NCI-H446 treated with DMSO at 0.1 percent for 48 hours (cell line): ENCODE measurements at places on chromosomes 12 and 14.

DNA sequence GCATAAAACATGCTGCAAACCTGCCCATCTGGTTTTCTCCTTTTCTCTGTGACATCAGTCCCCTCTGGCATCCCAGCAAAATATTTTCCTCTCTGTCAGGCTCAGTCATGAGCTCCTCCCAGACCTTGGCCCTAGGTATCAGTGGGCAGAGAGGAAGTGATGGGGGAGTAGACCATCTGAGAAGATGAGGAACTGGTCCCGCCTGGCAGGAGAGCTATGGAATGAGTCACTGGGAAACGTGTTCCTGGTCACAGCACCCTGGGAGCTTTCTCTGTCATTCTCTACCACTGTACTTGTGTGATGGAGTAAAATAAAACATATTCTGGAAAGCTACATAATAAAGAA is 5.0 kb upstream of the SRSF9 start:
- no peak for DNase-seq

DNA sequence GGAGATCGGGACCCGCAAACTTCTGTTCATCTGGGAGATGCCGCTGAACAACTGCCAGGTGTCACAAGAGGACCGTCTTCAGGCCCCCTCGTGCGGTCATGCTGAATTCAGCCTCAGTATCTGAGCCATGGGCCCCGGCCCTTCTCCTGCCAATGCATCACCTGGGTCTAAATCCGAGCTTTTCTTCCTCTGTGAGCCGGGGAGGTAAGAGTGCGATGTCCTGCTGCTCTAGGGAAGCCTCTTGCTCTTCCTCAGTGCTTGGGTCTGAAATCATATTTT is 155.8 kb upstream of the FKBP4 start:
- no peak for DNase-seq

GRCh38 chr12:64009321-64010068 is 165.0 kb downstream of the SRGAP1 start:
- no peak for DNase-seq

GRCh38 chr12:10368206-10369171 is 21.4 kb downstream of the KLRK1 start:
- no peak for DNase-seq

- no peak for DNase-seq
Observed at GRCh38 chr14:85118274-85118673, 411.7 kb upstream of the FLRT2 start.

DNA sequence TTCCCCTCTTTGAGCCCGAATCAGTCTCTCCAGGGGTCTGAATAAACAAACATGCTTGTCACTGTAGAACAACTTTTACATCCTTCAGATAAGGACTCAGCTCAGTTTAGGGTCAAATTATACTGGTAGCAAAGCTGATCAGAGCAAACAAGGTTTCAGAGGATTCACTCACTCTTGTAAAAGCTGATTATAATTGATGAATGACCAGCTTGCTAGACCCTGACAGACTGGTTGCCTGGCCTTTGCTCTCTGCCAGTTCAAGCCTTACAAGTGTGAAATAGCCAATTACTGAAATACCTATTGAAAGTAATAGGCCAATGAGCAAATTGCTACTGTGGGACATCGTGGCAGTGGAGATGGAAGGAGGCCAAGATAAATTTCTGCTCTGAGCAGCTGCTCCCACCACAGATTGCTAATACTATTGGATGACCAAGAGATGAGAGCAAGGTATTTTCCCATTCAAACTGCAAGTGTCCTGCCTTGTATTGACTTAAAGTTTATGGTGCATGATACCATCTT is 177.6 kb downstream of the PDZRN4 start:
- DNase-seq, result peak; percentile 2

- no peak for DNase-seq
Observed at GRCh38 chr12:69985656-69986055, 160.6 kb downstream of the MYRFL start.

DNA sequence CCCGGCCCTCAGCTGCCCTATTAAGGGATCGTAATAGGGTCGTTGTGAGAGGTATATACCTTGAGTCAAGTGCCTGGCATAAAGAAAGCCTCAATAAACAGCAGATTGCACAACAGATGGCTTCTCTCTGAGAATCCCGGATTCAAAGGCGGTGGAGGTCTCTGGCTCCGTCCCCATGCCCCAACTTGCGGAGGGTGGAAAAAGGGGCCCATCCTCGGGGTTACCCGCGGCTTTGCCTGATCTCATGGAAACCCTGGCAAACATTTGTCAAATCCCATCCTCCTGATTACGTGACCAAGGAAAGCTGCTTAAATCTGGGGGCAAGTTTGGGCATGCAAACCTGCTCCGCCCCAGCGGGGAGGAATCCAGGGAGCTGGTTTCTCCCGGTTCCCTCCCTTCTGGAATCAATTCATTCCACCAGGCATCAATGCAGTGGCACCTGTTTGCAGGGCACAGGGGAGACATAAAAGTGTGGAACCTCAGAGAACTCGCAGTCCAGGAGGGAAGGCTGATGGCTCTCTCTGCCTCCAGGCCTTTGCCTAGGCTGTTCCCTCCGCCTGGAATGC is 12.3 kb downstream of the TRPV4 start:
- DNase-seq, result peak; percentile 95

DNA sequence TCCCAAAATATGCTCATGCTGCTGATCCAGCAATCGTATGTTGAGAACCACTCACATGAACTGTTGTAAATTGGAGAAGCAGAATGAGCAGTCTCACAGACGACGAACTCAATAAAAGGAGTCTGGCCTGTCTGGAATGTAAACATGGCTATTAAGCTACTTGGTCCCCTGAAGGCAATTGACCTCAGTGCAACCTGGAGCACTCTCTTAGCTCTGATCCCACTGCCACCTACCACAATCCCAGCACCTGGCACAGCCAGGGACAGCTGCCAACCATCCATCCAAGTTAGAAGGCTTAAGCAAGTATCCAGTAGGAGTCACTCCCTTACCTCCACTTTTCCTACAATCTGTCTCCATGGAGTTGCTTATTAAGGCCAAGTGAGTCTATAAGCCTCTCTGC is 406.9 kb upstream of the CLEC14A start:
- DNase-seq, result no peak

DNA sequence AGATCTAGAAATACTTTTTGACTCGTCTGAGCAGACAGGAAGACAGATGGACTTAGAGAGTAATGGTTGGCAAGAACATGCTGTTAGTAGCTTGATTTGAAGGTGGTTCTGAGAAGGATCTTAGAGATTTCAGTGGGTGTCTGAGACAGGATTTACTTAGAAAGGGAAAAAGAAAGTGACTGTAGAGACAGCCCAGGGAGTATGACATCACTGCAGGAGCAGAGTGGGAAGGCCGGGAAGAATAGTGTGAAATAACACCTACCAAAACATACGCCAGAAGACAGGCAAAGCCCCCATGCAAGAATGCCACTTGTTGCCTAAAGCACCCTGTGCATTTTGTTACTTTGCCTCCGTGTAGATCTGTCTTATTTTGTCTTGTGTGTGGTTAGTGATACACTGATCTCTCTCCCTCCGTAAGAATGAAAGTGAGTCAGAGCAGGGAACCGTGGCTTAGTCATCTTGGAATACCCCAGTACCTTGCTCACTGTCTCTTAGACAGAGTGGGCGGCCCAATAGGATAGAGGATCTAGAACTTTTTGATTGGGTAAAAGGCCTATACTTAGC is 161.3 kb upstream of the IFNG-AS1 start:
- DNase-seq, result no peak

GRCh38 chr14:95652690-95653089 is 33.5 kb upstream of the TCL1B start:
- DNase-seq, result no peak

DNA sequence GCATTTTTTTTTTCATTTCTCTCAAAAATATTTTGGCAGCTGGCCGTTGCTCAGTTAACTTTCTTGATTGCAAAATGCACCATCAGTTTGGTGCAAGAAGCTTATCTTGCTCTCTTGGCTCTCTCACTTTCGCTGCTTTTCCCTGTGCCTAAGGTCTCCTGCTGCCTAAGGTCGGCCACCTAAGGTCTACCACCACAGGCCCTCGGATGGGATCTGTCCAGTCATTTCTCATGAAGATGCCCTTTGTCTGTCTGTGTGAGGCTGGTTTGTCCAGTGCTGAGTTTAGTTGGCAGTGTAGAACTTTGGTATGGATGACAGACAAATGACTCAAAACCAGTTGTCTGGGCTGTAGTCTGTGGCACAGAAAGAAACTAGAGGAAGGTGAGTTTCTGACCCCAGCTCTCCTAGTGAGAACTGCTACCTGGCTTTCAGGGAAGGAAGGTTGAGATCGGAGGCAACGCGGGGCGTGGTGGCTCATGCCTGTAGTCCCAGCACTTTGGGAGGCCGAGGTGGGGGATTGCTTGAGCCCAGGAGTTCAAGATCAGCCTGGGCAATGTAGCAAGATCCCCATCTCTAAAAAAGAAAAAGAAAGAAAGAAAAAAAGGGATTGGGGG is 2.6 kb downstream of the MLXIP start:
- DNase-seq, result no peak

DNA sequence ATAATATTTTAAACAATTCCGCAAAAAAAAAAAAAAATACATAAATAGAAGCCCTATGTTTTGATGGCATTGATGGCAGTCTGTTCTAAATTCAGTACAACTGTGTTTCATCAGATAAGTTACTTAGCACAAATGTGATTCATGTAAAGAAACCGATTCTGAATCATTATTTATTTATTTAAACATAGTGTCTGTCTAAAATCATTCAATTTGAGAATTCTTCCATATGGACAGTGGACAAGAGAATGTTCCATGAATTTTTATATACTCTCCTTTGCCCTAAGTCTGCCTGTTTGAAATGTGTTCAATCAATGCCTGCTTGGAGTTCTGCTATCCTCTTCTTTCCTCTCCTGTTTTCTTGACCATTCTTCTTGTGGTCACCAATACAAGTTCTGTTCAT is 126.5 kb downstream of the PDE3A start:
- DNase-seq, result no peak

DNA sequence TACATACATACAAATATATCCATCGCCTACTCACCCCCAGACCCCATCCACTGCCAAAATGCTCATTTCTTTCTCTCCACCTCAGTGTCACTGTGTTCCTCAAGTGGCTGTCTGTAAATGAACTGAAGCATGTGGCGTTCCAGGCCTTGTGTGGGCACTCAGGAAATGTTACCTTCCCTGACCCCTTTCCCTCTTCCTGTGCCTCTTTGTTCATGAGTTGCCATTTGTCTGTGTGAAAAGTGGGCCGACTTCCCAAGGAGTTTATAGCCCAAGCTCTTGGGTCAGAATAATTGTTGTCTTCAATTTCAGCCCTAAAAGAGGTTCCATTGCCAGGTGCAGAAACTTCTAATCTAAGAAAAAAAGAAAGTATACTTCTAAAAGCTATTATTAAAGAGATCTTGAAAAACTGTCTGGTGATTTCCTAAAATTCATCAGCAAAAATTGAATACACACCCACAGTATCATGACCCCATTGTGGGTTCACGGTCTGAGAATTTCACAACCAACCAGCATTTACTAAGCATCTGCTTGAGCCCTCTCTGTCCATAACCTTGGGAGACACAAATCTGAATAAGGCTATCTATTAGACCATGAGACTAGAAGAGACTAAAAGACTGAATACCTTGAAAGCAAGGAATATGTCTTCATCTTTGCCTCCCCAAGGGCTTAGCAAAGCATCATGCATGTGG is 201.4 kb upstream of the EEA1 start:
- DNase-seq, result no peak

GRCh38 chr12:64229796-64230195 is 7.7 kb upstream of the KICS2 start:
- DNase-seq, result no peak

DNA sequence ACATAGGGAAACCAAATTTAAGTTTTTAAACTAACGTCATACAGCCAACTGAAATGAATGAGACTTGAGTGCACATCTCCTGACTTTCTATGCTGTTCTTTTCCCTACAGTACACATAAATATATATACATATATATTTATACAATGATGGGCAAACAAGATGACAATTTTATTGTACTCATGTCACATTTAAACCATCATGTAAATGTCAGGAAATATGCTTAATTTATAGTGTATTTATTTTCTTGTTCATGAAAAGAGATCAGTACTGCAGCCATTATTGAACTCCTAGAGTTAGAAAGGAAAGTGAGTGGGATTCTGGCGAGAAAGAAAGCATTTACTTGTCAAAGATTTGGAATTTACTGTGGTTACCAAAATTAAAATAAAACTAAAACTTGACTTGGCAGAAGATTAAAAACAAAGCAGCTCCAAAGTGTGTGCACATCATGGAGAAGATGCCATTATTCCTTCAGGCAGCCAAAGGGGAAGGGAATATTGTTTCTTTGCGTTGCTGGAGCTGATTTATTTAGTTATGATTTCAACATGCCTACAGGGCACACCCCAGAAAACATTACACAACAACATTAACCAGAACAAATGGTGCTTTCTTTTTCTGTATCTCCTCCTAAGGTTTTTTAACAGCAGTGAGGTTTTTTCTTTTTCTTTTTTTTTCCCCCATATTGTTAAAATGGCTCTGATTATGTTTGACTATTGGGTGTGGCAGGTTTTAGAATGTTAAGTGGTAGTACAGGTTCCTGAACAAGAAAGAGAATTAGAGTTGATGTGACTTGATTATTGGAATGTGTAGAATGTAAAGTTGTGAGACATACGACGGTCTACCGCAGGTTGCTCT is 144.6 kb downstream of the RAD51B start:
- DNase-seq, result no peak

GRCh38 chr12:85865890-85866289 is 8.2 kb upstream of the NTS start:
- DNase-seq, result peak; percentile 87

GRCh38 chr14:90820958-90821357 is 4.7 kb upstream of the TTC7B start:
- peak; percentile 19 for DNase-seq

- no peak for DNase-seq
Observed at GRCh38 chr14:68297876-68298468, 478.4 kb downstream of the RAD51B start.

GRCh38 chr12:104054681-104055346 is 4.8 kb upstream of the GLT8D2 start:
- no peak for DNase-seq

DNA sequence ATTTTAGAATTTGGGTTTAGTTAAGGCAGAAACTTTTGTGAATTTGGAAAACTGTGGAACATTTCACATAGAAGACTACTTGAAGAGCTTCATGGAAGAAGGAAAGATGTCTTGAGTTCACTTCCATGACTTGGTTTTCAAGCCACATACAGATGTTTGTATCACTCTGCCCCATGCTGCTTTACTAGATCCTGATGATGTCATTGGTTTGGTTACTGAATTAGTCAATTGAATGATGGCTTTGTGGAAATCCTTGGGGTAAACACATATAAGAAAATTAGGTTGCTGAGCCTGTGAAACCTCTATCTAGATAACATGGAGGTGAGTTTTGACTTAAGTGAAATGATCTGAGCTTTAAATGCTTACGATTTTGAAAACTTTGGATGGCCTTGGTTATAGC is 90.6 kb downstream of the LRRK2 start:
- no peak for DNase-seq

DNA sequence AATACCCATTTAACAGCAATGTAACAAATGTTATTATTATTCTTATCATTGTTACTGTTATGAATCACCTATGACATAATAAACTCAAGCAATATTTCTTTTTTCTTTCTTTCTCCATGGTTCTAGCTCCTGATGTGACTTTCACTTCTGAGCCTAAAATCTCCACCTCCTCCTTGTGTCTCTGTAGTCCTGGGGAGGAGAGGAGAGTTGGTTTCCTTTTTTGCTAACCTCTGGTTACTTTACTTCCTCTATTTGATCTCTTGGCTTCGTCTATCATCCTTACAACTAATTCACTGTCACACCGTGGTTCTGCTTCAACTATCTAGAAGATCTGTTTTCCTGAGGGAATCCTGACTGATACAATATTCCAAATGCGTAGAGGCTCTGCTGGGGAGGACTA is 456.6 kb downstream of the VRK1 start:
- DNase-seq, result no peak

- no peak for DNase-seq
Observed at GRCh38 chr12:2539938-2540337, 254.8 kb upstream of the FKBP4 start.

GRCh38 chr14:59296508-59296907 is 108.0 kb downstream of the DAAM1 start:
- no peak for DNase-seq
